ENCODE measurements at places on chromosomes 12 and 14.

GRCh38 chr14:59085207-59085739 is 103.2 kb upstream of the DAAM1 start:
- no peak for DNase-seq

DNA sequence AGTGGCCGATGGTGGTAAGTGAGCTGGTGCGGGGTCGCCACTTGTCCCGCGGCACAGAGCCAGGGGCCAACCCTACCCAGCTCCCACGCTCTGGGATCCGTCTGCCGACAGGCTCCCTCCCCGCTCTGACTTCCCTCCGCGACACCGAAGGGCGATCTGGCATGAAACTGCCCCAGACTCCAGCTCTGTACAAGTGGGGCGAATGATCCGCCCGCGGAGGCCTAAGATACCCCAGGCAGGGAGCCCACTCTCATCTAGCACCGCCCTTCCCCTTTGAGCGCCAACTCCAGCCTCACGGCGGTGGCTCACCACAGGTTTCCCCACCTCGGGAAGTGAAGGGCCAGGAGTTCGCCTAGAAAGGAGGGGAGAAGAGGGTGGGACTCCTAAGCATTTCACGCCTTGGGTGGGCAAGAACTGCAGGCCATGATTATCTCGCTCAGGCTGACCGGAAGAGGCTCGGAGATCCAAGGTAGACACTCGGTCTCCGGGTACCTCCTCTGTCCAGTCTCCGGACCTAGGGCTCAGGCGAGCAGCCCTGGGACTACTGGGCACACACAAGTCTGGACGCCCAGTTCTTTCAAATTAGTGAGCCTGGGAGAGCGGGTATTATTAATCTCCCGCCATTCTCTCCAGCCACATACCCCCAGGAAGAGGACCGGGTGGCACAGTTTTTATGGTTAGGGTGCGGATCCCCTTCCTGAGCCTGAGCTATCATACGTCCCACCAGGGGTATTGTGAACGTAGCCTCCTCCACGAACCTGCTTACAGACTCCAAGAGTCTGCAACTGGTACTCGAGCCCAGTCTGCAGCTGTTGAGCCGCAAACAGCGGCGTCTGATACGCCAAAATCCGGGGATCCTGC is 849 bp downstream of the WNT1 start:
- DNase-seq, result no peak

GRCh38 chr14:93343266-93343665 is 3.7 kb upstream of the COX8C start:
- no peak for DNase-seq

DNA sequence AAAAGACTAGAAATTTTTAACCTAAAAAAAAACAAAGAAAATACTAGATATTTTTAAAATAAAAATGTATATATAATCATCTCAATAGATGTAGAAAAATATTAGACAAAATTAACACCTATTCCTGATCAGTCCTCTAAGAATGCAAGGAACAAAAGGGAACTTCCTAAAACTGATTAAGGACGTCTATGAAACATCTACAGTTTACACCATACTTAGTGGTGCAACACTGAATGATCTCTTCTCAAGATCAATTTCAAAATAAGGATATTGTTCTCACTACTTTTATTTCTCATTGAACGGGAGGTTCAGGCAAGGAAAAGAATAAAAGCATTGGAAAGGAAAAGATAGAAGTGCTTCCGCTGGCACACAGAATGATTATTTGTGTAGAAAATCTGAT is 16.0 kb downstream of the OLR1 start:
- no peak for DNase-seq

DNA sequence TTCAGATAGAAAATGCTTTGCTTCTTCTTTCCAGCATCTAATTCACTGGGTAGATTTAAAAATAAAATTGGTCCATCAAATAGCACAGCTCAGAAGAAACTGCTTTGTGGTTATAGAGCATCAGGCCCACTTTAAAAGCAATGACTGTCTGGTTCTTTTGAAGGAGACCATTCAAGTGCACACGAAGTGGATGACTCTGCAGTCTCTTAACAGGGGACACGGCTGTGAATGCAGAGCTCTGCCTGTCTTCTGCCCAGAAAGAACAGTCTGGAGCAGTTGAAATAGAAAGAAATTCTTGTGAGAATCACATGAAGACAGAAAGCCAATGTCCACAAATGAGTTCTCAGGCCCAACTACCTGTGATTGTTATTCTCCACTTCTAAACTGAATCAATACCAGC is 138.7 kb upstream of the PLEKHA5 start:
- DNase-seq, result no peak

- DNase-seq, result no peak
Observed at GRCh38 chr12:26345471-26346003, 150.2 kb downstream of the SSPN start.

All from stimulated activated CD8-positive, alpha-beta memory T cell treated with anti-CD3 and anti-CD28 coated beads, Interleukin-4, amount 100 ng/mL, for 24 hours (primary cell).